ENCODE measurements at places on chromosomes 2 and 18.

GRCh38 chr2:187495324-187495723 is 47.3 kb upstream of the CALCRL start:
- no peak for DNase-seq

DNA sequence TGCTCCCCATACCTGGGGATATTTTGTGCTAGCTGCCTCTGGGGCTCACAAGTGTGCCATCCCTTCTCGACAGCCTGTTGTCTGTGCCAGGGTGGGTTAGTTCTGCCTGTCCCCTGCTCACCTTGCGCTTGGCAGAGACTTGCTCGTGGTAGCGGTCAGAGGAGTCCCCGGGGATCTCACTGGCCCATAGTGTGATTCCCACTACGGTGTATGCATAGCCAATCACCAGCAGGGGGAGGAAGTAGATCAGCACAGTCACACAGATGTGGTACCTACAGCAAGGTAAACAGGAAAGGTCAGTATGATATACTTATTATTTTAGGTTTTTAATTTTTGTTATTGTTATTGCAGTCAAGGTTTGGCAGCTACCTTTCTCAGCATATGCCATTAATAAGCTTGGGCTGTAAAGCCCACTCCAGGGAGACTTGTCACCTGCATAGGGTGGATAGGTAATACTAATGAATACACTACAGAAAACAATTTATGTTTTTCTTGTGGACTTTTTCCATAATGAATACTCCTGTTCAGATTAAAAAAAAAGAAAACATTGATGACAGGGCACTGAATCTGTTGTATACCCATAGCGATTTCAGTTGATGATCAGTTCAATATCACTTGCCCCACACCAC is 95.2 kb downstream of the POLE4 start:
- DNase-seq = peak; percentile 18

GRCh38 chr2:120347396-120348060 is 1.6 kb downstream of the INHBB start:
- DNase-seq = no peak

GRCh38 chr2:126575631-126576030 is 80.3 kb upstream of the GYPC start:
- no peak for DNase-seq

- no peak for DNase-seq
Measured at GRCh38 chr2:219648963-219649362, 21.5 kb downstream of the SLC4A3 start.

- no peak for DNase-seq
Measured at GRCh38 chr2:135862718-135863117, 13.5 kb downstream of the MCM6 start.

GRCh38 chr2:112691881-112692281 is 28.9 kb upstream of the NT5DC4 start:
- DNase-seq = no peak

GRCh38 chr2:127621981-127622431 is 23.9 kb upstream of the GPR17 start:
- DNase-seq = no peak

- no peak for DNase-seq
Measured at GRCh38 chr18:2134364-2134763, 436.9 kb downstream of the METTL4 start.

- DNase-seq = no peak
Measured at GRCh38 chr2:102204638-102205037, 17.8 kb downstream of the IL1RL2 start.

GRCh38 chr2:100228415-100228814 is 86.0 kb upstream of the AFF3 start:
- no peak for DNase-seq

- peak; percentile 53 for DNase-seq
Measured at GRCh38 chr2:185456517-185456916, 282.1 kb upstream of the FSIP2 start.

- no peak for DNase-seq
Measured at GRCh38 chr2:57674025-57674424, 372.6 kb upstream of the VRK2 start.

GRCh38 chr2:220915092-220915623 is 656.9 kb downstream of the EPHA4 start:
- no peak for DNase-seq

DNA sequence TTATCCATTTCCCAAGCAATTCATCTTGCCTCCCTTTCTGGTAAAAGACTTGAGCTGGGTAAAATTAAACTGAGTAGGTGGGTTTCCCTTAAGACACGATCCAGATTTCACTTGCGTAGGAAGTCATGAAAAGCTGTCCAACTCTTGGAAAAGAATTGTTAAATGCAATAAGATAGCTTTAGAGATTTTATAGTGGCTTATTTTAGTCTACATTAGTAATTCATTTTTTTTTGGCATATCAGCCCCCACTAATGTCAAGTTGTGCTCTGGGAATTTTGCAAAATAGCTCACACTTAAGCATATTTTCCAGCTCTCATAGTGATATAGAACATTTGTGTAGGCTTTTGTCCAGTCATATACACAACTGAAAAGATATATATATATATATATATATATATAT is 344.7 kb upstream of the FIGN start:
- DNase-seq = no peak

DNA sequence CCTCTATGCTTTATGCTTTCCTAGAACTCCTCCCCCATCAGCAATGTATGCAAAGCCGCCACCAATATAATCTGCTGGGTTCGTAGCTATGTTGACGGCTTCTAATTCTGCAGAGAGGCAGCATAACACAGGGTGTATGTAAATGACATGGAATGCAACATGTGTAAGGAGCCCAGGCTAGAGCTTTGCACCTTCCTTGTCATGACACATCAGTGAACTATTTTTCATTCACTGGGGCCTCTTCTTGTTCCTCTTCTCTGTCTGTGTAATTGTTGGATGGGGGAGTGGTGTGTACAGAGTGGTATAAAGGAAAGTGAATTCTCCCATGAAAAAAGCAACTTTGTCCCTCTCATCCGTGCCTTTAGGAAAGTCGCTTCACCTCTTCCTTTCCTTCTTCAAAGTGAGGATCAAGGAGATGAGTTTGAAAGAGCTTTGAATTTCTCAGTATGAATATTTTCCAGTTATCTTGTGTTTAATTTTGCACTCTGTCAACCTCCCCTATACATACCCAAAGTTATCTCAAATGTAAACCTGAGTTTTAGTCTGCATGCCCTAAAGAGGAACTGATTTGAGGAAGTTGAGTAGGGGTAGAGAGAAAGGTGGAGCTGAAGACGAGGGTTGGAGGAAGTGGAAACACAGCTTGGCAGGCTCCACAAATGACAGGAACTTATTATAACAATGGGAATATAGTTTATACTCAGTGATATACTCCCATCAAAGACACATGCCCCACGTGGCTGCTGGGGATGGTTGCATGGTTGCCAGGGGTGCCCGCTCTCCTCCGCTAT is 74.9 kb upstream of the ARL4C start:
- peak; percentile 61 for DNase-seq

DNA sequence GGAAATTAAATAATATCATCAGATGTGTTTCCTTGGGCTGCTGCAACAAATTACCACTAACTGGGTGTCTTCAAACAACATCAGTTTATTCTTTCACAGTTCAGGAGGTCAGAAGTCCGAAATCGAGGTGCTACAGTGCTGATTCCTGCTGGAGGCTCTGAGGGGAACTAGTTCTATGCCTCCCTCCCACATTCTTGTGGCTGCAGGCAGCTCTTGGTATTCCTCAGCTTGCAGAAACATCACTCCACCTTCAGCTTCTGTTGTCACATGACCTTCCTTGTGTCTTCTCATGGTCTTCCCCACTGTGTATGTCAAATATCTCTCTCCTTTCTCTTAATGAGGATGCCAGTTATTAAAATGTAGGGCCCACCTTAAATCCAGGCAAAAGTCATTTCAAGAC is 29.3 kb upstream of the DCC start:
- no peak for DNase-seq

DNA sequence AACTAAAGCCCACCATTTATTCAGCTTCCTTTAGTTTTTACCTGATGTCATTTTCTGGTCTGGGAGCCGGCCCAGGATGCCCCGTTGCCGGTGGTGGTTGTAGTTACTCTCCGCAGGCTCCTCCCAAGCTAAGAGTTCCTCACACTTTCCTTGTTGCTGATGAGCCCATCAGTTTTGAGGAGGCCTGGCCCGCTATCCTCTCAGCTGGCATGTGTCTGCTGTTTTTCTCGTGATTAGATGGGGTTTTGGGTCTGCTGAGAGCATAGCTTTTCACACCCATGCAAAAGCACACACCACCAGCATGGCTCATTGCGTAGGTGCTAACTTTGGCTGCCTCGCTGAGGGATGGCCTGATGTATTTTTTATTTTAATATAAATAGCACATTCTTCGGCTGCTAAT is 72.1 kb downstream of the PSMG2 start:
- DNase-seq = no peak

- no peak for DNase-seq
Measured at GRCh38 chr2:158713523-158714138, 81.5 kb upstream of the DAPL1 start.

DNA sequence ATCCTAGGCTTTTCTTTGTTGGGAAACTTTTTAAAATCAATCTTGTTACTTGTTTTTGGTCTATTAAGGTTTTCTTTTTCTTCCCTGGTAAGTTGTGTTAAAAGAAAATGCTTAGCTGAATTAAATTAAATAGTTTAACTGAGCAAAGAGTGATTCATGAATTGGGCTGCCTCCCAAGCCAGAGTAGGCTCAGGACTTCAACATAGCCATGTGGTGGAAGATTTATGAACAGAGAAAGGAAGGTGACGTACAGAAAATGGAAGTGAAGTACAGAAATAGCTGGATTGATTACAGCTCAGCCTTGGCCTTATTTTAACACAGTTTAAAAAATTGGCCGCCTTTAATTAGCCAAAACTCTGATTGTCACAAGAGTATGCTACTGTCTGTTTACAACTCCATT is 27.9 kb upstream of the GALNT5 start:
- peak; percentile 95 for DNase-seq

- no peak for DNase-seq
Measured at GRCh38 chr18:24862201-24862816, 401.9 kb downstream of the HRH4 start.

DNA sequence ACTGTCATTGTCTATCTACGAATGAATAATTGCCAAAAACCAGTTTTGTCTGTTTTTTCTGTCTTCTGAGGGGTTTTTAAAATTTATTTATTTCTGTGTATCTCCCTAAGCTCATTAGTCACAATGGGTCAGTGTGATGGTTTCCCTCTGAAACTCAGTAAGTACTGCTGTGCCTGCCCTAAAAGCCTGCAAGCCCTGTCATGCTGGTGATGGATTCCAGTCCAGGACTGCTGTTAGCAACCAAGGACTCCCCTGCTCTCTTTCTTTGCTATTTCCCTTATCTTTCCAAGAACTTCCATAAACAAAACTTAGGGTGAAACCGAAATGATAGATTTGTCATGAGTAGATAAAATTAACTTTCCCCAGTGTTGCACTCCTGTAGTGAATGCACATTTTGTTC is 11.8 kb upstream of the DSG2 start:
- DNase-seq = no peak

DNA sequence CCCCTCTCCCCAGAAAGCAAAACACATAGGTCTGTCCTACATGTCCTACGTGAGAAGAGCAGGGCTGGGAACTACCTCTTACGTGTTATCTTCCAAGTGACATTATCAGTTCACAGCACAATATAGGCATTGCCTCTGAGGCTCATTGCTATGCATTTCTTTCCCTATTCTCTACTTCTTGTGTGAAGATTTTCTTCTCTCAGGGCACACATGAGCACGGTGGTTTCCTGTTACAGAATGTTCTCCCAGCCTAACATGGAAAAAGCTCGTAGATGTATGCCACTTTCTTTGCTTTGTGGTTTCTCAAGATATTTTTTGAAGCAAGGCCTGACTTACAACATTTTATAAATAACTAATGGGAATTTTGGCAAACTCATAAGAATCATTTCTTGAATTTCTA is 19.4 kb upstream of the DSC3 start:
- DNase-seq = no peak

DNA sequence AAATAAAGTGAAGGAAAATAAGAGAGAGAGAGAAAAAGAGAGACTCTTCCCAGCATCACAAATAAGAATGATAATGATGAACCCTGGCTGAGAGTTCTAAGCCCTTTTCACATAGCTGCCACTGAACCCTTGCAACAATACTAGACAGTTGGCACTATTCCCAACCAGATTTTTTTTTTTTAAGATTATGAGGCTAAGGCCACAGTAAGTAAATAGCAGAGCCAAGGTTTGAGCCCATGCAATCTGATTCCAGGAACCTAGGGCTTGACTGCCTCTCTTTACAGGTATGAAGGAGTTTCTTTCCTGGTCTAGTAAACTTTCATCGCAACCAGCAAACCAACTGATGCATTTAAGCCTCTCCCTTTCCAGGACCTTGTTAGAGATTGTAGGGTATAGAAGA is 424.6 kb downstream of the NCKAP5 start:
- no peak for DNase-seq

GRCh38 chr18:58527285-58527951 is 101.5 kb downstream of the ALPK2 start:
- DNase-seq = peak; percentile 67

GRCh38 chr2:196935432-196935831 is 8.9 kb upstream of the PGAP1 start:
- no peak for DNase-seq

DNA sequence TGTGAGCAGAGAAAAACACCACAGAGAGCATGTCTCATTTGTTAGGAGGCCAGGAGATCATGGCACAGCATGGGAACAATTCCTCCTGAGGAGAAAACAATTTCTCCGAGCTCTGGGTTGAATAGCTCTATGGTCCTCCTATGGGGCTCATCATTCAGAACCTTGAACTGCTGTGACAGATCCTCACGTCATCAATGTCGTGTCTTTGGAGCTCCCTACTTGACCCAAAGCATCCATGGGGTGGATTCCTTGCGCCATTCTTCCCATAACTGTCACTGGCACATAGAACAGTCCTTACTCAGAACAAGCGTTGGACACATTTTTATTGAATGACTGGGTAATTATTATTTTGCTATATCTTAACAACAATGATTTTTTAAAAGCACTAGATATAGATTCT is 15.8 kb upstream of the TCF4 start:
- no peak for DNase-seq
